ENCODE measurements at places on chromosomes 4 and X.

GRCh38 chr4:176979416-176979815, 186.7 kb upstream of the VEGFC start:
- DNase-seq, result no peak

GRCh38 chrX:97372001-97372766, 488.5 kb downstream of the RPA4 start:
- DNase-seq, result no peak

DNA sequence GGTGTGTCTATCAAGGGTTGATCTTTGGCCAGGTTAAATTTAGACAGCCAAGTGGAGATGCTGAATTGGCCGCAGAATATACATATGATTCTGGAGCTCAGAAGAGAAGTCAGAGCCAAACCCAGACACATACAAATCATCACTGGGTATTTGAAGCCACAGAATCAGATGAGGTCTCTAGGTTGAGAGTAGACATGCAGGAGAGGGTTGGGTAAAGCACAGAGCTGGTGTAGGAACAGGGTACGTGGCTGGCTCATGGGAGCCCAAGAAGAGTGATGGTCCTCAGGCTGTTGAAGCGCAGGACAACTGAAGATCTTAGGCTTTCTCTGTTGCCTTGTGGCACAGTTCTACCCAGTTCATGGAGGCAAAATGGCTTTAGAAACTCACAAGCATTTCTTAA, 37.7 kb downstream of the ADAMTS3 start:
- no peak for DNase-seq

GRCh38 chrX:30657196-30658161, 4.3 kb downstream of the GK start:
- no peak for DNase-seq

GRCh38 chr4:139922406-139923024, 231.5 kb downstream of the MAML3 start:
- no peak for DNase-seq

DNA sequence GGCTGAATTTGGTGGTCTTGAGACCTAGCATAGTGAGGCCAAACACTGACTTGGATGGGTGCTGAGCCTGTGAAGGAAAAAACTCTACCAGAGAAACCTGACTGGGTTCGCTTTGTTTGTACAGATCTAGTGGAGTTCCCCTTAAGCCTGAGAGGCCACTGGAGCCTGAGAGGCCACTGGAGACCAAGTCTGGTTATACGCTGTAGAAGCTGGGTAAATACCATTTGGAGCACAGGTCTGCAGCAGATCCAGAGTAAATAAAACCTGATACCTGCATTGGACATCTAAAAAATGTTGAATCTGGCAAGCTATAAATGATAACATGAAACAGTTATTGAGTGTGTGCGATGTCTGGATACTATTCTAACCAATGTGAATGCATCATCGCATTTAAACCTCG, 104.3 kb upstream of the IGSF1 start:
- DNase-seq, result no peak

DNA sequence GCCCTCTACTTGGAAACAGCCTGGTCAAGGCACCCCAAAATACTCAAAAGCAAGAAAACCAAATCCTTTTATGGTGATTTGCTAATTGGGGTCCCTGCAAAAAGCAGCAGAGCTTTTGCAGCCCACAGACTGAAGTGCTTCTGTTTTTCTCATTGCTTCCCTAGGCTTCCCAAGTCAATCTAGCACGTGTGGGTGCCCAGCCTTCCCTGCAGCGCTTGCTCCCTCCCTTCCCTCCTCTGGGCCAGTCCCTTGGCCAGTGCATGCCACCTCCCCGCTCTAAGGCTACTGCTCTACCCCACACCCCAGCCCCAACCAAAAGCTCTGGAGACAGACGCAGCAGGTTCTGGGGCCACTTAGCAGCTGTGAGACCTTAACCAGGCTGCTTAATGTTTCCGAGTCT, 53.6 kb downstream of the ANAPC4 start:
- no peak for DNase-seq

DNA sequence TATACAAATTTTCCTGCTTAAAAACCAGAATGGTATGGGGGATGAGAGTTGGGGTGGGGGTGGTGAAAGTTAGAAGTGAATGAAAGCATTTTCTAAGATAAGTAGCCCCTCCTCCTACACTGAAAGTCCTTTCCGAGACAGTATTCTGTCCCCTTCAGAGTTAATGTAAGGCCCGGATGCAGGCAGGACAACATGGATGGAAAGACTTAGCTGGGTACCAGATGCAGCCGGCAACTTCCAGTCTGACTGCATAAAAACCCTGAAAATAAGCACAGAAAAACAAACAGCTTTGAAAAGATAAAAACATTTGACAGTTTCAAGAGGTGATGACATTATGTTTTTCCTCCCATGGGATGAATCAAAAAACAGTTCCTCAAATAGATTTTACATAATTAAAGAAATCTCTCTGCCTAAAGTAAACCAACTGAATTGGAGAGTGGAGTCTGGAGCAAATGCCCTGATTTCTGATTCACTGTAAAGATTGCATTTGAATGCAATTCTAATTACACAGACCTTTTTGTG, 196.3 kb downstream of the GPAT3 start:
- DNase-seq, result no peak

DNA sequence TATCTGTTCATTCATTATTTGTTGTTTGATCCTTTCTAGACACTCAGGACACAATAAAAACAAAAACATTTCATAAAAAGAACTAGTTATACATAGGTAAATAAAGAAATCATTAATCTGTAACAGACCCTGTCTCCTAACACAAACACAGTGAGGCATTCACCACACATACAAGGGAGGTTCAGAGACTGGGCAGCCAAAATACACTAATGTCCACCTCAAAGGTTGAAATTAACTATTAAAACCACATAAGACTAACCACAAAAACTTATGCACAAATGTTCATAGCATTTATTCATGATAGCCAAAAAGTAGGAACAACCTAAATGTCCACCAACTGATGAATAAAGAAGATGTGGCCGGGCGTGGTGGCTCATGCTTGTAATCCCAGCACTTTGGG, 7.8 kb downstream of the PAPSS1 start:
- no peak for DNase-seq

DNA sequence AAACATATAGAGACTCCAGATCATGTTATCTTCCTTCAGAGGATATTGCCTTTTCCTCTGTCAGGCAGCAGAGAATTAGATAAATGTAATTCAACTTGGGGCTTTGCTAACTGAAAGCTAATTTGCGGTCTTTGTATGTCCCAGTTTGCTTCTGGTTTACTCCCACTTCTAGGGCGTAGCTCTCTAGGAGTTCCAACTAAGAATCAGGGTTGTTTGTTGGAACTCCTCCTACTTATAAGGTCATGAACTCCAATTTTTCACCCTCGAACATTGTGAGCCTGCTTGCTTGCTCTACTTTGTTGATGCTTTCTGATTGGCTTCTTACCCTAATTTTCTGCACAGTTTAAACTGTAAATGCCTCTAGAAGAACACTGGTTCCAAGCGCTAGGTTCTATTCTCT, 66.1 kb downstream of the FMR1NB start:
- no peak for DNase-seq

DNA sequence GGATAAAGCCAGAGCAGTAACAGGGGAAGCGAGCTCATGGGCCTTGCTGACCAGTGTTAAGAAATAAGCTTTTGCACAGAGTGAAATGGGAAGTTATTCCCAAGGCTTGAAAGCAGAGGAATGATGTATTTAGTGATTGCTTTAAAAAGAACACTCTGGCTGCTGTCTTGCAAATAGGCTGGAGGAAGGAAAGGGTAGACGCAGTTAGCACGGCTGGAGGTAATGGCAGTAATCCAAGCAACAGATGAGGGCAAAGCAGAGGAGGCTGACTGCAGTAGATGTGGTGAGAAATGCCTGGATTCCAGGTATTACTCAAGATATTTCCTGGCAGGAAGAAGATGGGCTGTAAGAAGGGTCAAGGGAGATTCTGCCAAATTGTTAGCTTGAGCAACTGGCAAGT, 1342.3 kb upstream of the AGA start:
- DNase-seq, result no peak

DNA sequence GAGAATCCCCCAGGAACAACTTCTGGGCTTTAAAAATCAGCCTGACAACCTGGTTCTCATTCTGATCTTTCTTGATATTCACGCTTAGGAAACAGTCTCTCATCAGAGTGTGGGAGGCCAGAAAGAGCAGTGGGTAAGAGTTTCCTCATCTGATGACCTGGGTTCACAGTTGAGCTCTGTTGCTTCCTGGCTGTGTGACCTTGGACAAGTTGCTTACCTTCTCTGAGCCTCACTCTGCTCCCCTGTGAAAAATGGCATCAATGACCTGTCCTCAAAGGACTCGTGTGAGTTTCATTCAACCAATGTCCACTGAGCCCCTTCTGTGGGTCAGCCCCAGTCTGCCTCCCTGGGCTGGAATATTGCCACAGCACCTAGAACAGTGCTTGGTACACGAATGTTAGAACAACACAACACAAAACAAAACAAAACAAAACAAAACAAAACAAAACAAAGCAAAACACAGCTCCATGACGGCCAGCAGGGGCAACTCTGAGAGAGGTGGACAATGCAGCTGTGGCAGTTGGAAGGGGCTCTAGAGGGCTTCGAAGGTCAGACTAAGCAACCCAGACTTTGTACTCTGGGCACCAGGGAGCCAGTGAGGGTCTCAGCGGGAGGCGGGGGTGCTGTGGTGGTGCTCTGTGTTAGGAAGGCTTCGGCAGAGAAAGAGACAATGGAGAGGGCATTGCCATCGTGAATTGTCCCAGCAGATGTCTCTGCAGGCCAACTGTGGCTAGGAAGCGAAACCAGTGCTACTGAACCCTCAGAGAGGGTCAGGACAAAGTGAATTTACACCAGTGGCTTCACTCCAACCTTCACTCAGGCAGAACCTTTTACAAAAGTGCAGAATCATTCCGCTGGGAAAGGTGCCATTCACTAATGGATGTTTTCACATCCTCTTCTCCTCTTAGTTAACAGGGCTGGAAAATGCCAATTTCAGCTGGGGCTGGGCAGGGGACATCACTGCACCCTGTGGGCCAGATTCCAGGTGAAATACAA, 14.3 kb upstream of the C4orf50 start:
- DNase-seq, result no peak

- no peak for DNase-seq
Observed at GRCh38 chrX:71944369-71944768, 33.7 kb downstream of the NHSL2 start.

GRCh38 chr4:78293821-78294301, 236.7 kb downstream of the FRAS1 start:
- DNase-seq, result no peak

- no peak for DNase-seq
Observed at GRCh38 chr4:153260553-153261300, 56.5 kb downstream of the TRIM2 start.

- DNase-seq, result no peak
Observed at GRCh38 chr4:128820671-128821070, 11.2 kb downstream of the JADE1 start.

- no peak for DNase-seq
Observed at GRCh38 chr4:185886832-185887524, 75.0 kb upstream of the SORBS2 start.

DNA sequence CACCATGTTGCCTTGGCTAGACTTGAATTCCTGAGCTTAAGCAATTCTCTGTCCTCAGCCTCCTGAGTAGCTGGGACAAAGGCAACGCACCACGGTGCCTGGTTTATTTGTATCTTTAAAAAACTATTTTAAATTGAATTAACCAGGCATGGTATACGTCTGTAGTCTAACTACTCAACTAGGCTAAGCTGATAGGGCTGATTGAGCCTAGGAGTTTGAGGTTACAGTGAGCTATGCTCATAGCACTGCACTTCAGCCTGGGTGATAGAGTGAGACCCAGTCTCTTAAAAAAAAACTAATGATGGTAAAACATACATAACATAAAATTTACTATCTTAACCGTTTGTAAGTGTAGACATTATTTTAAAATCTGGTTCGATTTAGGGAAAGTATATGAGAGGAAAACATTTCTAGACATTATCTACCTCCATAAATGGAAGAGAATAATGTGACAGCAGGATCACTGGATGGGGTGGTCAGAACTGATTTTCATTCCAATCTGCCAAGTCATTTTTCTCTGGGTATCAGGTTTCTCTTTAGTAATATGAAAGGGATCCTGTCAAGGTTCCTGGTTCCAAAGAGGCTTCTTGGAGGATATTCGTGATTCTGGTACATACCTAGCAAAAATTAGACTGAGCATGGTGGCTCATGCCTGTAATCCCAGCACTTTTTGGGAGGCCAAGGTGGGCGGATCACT, 8.7 kb upstream of the ITGB1BP2 start:
- no peak for DNase-seq

DNA sequence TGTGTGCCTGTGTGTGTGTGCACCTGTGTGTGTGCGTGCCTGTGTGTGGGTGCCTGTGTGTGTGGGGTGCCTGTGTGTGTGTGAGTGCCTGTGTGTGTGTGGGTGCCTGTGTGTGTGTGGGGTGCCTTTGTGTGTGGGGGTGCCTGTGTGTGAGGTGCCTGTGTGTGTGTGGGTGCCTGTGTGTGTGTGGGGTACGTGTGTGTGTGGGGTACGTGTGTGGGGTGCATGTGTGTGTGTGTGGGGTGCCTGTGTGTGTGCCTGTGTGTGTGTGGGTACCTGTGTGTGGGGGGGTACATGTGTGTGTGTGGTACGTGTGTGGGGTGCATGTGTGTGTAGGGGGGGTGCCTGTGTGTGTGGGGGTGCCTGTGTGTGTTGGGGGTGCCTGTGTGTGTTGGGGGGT, 73.4 kb upstream of the HGFAC start:
- DNase-seq, result no peak

- no peak for DNase-seq
Observed at GRCh38 chr4:90142081-90142480, 14.9 kb downstream of the CCSER1 start.

- DNase-seq, result no peak
Observed at GRCh38 chr4:40471923-40472322, 136.8 kb downstream of the CHRNA9 start.

DNA sequence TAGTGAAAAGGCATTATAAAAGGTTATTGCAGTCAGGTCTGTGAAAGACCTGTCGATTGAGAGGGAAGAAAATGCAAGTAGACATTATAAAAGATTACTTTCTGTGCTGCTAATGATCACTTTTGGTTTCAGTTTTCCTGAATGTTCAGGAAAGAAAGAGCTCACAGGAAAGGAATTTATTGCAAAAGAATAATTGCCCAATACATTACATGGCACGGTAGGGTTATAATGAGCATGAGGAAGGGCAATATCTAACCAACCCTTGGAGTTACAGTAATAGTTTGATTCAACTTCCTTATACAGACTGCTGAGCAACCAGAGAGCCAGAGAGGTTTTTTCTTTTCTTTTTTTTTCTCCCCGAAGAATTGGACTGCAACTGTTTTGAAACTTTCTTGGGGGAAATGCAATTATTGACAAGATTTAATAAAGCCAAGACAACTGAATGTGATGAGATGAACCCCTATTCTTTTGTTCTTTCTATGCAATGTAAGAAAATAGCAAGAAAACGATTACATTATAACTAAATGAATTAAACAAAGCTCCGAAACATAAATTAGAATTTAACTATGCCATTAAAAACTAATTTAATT, 247.0 kb downstream of the C4orf33 start:
- no peak for DNase-seq

DNA sequence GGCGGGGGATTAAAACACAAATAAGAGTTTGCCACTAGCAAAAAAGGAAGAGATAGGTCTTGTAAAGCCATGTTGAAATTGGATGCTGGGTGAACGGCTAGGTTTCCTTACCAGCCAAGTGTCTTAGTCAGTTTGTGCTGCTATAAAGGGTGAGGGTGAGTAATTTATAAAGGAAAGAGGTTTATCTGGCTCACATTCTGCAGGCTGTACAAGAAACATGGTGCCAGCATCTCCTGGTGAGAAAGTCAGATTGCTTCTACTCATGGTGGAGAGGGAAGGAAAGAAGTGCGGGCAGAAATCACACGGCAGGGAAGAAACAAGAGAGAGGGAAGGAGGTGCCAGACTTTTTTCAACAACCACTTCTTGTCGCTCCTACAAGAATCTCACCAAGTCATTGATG, 507.5 kb downstream of the SPOCK3 start:
- DNase-seq, result no peak

Data from esophagus squamous epithelium (tissue), 5 donors.